Vagina (tissue), 2 donors: ENCODE measurements at places on chromosomes 6 and 20.
A peak's percentile ranks its signal among the peaks of the same experiment; 100 is the strongest.

GRCh38 chr6:21847711-21848480, 254.3 kb downstream of the SOX4 start:
- no peak for DNase-seq

DNA sequence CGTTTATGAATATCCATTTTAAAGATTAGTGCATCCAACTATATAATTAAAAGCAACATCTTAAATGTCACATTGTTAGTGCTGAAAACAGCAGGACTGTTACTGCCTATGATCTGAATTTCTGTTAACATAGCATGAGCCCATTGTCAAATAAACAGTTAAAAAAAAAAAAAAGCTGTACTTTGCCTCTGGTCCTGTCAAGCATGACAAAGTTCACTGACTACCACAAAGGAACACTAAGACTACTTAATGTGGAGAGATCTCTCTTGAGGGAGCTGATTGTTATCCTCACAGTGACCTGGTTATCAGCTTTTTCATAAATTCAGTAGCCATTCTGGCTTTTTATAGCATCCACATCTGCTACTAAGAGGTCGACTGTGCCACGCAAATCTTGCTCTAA, 228.1 kb downstream of the TMEM200A start:
- DNase-seq: no peak

GRCh38 chr6:16562498-16562897, 198.8 kb downstream of the ATXN1 start:
- no peak for DNase-seq

DNA sequence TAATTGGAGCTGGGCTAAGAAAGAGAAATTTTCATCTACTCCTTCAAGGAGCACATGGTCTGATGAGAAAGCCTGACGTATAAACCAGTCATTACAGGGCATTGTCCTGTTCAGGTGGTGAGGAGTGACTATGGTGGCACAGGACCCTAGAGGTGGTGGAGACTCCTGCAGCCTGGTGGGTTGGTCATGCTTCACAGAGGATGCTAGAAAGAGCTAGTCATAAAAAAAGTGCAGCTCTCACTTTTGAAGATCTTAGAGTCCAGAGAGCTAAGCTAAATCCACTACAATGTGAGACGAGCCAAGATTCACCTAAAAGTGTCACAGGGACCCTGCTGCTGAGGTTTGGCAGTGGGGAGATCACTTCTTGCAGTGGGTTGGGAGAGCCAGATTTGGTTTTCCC, 9.8 kb upstream of the ZNF831 start:
- DNase-seq: no peak

GRCh38 chr6:107776415-107776814, 47.7 kb downstream of the SCML4 start:
- no peak for DNase-seq

DNA sequence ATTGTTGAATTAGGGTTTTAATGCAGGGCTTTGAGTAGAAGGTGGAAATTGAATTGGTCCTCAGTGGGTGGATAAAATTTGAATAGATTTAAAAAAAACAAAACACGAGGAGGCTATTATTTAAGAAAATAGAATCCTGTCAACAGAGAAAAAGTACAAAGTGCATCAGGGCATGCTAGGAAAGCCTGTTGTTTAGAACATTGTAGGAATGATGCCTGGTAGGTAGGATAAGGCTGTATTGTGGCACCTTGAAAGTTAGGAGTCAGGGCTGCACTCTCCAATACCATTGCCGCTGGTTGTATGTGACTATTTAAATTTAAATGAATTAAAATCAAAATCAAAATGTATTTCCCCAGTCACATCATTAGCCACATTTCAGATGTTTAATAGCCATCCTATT, 363.9 kb downstream of the UTRN start:
- no peak for DNase-seq

GRCh38 chr6:85192596-85192995, 257.3 kb upstream of the NT5E start:
- DNase-seq: no peak

DNA sequence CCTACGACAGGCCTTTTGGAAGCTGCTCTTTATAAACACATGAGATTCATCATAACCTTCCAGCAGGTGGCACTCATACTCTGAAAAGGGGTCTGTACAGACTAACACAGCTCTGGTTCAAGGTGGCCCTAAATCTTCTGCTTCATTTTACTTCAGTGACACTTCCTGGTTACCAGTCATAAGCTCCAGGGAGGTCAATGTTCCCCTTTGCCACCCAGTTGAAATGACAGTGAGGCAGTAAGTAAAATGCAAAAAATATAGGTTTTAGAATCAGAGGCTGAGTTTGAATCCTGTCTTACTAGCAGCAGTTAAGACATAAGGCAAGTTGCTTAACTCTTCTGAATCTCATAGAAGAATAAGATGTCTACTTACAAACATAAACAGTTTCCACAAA, 132.8 kb downstream of the CDK19 start:
- no peak for DNase-seq

DNA sequence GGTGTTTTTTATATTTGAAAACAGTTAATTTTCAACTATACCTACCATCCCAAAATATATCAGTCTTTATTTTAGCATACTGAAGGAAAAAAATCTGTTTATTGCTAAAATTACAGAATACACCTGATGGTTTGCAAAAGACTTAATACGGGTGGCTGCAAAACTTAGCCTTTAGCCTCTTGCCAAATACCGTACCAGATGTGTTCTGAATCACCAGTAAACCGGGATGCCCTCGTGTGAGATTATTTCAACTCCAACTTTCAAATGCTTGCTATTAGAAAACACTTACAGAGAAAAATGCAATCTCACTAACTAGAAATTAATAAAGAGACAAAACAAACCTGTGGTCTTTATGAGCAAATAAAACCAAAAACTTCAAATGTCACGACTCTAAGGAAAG, 36.0 kb downstream of the REV3L start:
- no peak for DNase-seq

GRCh38 chr20:60087563-60088105, 129.4 kb downstream of the CDH26 start:
- DNase-seq: no peak

DNA sequence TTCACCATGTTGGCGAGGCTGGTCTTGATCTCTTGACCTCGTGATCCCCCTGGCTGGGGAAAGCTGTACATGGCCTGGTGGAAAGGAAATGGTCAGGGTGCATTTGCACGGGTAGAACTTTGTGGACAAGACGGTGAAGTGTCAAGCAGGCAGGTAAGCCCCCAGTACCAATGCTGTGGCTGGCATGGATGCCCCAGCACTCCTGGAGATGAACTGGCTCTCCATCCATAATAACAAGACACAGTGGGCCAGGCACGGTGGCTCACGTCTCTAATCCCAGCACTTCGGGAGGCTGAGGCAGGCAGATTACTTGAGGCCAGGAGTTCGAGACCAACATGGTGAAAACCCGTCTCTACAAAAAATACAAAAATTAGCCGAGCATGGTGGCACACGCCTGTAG, 37.3 kb upstream of the TMEM181 start:
- no peak for DNase-seq

- DNase-seq: no peak
These were observed 226.8 kb upstream of the PDE10A start for GRCh38 chr6:165889636-165890403.

DNA sequence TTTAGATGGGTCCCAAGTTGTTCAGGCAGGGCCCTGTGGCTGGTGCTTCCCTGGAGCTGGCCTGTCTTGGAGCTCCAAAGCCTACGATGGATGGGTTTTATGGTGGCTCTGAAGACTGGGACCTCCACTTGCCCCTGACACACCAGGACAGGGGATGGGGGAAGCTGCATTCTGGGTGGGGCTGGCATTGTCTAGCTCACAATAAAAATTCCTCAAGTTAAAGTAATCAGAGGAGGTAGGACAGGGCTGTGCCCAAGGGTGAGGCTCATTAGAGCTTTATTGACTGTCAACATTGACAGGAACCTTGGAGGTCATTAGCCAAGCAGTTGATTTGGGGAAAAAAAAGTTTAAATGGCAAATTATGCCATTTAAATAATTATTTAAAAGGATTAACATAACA, 35.7 kb downstream of the TFAP2C start:
- no peak for DNase-seq

DNA sequence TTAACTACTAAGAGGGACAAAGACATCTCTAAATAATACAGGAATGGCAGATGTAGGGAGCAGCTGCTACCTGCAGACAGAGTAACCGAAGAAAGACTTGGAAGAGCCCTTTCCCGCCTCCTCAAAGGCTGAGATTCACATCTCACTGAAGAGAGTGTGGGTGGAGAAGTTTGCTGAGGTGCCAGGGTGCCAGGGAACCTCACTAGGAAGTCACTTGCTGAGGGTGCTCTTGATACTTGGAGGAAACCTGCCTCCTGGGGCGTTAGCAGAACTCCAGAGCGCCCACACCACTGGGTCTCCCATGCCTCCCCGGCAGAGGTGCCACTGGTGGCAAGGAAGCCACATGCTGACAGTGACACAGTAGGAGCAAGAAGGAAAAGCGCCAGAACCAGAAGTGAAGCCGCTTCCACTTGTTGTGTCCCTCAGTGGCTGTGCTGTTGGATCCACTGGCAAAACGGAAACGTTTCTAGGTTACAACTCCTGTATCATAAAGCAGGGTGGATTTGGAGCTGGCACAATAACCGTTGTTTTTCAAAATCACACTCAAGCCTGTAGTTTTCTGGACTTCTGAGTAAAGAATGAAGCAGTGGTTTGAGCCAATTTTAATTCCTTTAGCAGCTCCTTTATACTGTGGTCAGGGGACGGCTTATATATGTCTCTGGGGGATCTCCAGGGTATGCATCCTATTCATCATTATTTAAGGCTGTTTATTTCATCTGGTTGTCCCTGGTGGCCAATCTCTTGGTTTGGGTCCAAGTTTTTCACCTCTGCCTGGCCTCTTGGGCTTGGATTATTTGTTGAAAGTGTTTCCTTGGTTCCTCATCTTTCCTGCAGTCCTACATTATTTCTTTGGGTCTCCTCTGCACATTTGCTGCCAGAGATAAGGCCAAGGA, 64.5 kb downstream of the CDC5L start:
- DNase-seq: no peak

- DNase-seq: no peak
These were observed 107.2 kb upstream of the PLEKHG1 start for GRCh38 chr6:150492507-150492906.

- no peak for DNase-seq
These were observed 393 bp downstream of the RUNX2 start for GRCh38 chr6:45328523-45328922.

DNA sequence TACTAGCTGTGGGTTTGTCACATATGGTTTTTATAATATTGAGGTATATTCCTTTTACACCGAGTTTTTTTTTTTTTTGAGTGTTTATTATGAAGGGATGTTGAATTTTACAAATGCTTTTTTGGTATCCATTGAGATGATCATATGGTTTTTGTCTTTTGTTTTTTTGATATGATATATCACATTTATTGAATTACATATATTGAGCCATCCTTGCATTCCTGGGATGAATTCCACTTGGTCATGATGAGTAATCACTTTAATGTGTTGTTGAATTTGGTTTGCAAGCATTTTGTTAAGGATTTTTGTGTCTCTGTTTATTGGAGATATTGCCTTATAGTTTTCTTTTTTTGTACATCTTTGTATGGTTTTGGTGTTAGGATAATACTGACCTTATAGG, 3.3 kb upstream of the ZNF337 start:
- DNase-seq: no peak

GRCh38 chr6:160028487-160029275, 59.8 kb downstream of the IGF2R start:
- peak; percentile 65 for DNase-seq

DNA sequence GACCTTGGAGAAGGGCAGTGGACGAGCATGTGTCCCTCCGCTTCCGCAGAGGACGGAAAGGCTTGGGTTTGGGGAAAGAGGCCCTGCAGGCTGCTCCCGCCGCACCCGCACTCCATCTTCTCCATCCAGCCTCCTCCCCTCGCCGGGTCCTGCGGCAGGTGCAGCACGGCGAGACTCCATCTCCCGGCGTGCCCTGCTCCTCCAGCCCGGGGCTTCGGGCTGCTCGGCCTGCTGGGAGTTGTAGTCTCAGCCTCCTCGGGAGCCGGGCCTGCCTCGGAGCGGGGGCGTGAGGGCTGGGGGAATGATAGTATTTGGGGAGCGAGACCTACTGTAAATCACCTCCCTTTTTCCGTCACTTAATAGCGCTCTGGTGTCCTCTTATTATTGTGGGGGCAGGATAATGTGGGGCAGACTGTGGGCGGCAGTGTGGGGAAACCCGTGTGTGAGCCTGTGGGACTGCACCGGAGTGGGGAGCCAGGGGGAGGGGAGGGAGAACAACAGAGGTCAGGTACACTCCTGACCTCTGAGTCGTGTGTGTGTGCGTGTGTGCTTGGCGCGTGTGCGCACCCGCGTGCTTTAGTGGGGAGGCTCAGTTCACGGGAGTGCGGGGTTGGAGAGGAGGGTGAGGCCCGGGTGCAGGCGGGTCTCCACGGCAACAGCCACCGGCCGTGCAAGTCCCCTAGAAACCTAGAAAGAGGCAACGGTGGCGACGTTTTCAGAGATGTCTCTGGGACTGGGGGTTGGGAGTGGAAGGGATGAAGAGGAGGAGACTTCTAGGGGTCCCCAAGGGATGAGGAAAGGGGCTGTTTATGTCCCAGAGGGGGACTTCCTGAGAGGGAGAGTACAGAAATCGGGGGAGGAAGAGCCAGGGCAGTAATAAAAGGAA, 4.1 kb downstream of the TTBK1 start:
- DNase-seq: no peak

DNA sequence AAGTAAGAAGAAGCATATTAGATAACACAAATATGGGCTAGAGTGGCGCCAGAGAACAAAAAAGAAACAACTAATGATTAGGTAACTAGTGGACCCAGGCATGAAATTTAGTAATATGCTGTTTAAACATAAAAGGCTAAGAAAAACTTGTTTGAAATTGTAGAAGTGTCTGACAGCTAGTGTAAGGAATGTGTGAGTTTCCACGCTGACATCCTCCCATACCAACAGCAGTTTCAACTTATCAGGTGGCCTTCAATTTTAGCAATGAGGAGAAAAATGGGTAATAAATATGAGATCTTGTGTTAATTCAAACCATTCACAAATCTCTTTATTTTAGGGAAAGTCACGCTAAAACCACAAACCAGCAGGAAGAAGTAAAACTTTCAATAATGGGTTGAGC, 440.2 kb upstream of the FLRT3 start:
- DNase-seq: no peak

DNA sequence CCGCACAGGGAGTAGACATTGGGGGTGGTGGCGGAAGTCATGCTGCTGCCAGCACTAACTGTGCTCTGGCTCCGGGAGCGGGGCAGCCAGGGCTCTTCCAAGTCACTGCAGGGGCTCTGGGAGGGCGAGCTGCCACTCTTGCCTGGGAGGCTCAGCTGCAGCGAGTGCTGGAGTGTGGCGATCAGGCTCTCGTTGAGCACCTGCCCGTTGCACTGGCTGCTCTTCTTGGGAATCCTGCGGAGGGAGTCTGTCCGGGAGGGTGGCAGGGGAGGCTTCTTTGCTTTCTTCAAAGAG, 28.0 kb downstream of the HEBP2 start:
- DNase-seq: no peak

- DNase-seq: no peak
These were observed 7.6 kb downstream of the GLO1 start for GRCh38 chr6:38695227-38695900.
